ENCODE measurements at places on chromosomes 5 and 9.

- no peak for ATAC-seq
Measured at GRCh38 chr9:130039528-130040147, 3.4 kb downstream of the FNBP1 start.

DNA sequence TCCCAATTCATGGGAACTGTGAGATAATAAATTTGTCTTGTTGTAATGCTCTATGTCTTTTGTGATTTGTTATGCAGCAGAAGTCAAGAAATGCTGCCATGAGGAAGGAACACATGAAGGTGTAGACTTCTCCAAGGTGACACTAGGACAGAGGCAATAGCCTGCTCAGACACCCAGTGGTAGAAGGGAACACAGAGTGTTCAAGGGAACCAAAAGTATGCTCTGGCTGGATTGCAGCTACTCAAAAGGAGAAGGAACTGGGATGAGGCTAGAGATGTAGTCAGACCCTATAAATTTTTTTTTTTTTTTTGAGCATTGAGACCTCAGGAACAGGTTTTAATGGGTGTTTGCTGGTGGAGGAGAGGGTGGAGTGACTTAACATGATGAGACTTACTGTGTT lies 232.5 kb downstream of the PARP8 start:
- no peak for ATAC-seq

- no peak for ATAC-seq
Measured at GRCh38 chr9:91802391-91802790, 147.6 kb downstream of the ROR2 start.

DNA sequence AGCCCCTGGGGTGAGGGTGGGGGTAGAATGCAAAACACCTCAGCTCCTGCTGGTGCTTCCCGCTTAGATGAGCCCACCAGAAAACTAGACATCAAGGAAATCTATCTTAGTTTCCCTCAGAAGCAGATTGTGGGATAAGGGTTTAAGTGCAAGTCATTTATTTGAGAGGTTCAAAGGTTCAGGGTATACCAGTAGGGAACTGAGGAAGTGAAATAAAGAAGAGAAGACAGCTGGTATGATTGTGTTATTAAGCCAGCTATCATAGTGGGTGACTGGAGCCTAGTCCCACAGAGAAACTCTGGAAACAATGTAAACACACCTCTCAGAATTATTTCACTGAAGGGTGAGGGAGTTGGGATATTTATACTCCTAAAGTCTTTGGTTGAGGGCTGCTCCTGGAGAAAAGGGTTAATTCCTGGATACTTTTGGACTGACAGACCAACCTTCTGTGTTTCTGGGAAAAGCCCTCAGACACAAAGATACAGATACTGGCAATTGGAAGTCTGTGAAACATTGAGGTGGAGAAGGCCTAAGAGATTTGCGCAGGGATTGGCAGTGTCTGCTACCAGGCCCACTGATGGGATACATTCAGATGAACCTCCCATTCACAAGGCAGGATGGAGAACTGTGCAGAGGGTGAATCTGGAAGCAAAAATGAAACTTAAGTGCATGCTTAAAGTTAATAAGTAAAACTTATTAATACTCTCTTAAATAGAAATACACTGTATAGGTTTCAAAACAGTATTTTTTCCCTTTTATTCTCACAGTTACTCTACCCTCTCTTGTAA lies 6.4 kb upstream of the DCTN4 start:
- ATAC-seq, result no peak

- peak; percentile 72 for ATAC-seq
Measured at GRCh38 chr5:173793648-173794548, 94.3 kb upstream of the CPEB4 start.

- ATAC-seq, result no peak
Measured at GRCh38 chr5:88834131-88834462, 48.9 kb downstream of the MEF2C start.

DNA sequence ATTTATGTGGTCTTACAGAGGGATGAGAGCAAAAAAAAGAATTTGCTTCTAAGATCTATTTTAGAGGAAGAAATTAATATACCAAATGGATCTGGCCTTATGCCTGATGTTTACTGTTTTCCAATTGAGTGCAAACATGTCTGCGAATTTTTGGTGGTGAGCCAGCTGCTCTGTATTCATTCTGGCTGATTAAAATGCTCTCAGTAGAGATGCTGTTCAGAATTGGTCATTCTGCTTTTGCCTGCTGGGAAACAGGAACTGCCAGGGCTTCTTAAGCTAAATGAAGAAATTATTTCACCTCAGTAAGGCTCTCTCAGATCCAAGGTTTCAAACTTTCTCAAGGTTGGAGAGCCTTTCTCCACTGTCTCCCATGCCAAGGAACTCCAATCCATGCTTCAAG lies 132.0 kb upstream of the SV2C start:
- ATAC-seq, result no peak

DNA sequence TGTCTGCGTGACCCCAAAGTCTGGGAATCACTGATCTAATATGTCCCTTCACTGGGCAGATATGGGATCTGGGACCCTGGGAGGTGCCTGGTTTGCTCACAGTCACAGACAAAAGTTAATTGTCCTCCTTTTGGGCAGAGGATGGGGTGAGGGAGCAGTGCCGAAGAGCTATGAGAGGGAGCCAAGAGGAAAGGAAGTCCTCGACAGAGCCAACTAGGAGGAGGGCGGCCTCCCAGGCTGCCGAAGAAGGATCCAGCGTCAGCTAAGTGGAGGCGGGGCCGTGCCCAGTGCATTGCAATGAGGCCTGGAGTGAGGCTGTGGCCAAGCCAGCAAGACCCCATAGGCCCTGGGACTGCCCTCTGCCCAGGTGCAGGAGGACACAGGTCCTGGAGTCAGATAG lies 11.4 kb downstream of the AIF1L start:
- no peak for ATAC-seq

DNA sequence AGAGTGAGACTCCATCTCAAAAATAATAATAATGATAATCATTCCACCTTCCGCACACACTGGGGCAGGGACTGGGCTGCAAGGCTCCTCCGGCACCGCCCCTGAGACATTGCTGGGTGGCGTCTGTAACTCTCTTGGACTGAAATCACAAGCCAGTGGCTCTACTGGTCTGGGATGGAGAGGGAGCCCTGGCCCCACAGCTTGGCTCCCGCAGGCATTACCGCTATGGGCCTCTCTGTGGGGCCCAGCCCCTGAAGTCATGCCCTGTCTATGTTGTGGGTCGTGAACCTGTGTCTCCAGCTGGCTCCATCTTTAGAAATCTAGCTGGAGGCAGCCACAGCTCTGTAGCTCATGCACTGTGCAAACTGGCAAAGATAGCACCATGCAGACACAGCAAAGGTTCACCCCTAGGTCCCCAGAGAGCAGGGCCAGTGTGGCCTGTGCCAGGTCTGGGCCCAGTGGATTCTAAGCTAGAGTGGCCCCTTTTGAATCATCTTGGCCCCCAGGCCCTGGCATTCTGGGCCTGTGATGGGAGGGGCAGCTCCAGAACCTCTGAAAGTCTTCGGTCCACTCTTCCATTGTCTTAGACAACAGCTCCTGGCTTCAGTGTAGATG lies 36.1 kb upstream of the COL5A1 start:
- ATAC-seq, result no peak

DNA sequence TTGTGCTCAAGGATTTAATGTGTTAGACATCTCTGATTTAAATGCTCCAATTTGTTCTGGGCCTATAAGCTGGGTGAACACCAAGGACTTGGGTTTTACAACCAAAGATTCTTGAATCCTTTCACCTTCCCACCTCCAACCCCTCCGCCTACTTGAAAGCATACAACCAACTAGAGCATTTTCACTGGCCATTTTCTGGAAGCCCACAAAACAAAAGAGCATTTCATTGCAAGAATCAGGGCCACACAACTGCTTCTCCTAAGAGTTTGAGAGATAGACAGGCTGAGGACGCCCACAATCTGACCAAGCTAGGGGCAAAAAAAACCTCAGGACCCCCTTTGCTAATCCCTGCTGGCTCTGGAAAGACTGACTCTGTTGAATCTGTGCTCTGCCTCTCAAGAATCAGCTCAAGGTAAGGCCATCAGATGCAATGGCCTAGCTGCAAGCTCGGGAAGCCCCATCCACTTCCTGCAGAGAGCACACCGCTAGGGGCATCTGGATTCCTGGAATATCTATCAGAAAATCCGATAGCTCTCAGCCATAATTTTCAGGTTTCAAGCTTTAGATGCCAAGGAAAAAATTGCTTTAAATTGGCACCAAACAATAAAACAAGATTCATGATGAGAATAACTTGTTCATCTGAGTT lies 57.7 kb downstream of the RETREG1 start:
- no peak for ATAC-seq

GRCh38 chr5:133709209-133709725 lies 96.9 kb upstream of the FSTL4 start:
- no peak for ATAC-seq

- no peak for ATAC-seq
Measured at GRCh38 chr9:86064220-86064619, 35.1 kb downstream of the GOLM1 start.

- no peak for ATAC-seq
Measured at GRCh38 chr9:83196946-83197345, 134.0 kb upstream of the RASEF start.

DNA sequence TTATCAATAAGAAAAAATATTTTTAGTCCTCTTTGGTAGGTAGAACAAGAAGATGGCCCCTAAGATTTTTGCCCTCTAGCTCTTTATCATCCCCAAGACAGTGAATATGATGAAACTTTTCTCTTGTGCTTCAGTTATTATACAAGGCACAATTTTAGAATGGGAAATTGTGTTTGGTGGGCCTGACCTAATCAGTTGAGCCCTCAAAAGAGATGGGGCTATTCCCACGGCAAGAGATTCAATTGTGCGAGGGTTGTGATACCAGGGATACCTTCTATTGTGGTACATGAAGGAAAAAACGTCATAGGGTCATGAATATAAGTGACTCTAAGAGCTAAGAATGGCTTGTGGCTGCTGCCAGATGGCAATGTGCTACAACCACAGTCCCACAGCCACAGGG lies 94.0 kb upstream of the COX7C start:
- ATAC-seq, result no peak

- ATAC-seq, result peak; percentile 76
Measured at GRCh38 chr5:74490814-74491213, 149.7 kb downstream of the ENC1 start.

DNA sequence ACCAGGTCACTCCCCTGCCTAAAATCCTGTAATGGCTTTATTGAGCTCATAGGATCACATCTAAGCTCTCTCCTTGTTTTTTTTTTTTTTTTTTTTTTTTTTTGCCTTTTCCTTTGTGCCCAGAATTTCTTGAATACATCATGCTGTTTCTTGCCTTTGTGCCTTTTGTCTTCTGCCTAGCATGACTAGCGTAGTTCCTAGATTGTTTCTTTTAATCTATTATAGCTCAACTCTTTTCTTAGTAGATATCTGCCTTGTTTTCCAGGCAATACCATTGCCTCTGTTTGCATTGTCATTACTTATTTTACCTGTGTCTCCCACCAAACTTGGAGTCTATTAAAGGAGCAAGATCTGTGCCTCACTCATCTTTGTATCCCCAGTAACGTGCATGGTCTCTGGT lies 106.1 kb upstream of the C9orf72 start:
- ATAC-seq, result no peak

GRCh38 chr5:179906795-179907555 lies 722 bp downstream of the TBC1D9B start:
- peak; percentile 40 for ATAC-seq

DNA sequence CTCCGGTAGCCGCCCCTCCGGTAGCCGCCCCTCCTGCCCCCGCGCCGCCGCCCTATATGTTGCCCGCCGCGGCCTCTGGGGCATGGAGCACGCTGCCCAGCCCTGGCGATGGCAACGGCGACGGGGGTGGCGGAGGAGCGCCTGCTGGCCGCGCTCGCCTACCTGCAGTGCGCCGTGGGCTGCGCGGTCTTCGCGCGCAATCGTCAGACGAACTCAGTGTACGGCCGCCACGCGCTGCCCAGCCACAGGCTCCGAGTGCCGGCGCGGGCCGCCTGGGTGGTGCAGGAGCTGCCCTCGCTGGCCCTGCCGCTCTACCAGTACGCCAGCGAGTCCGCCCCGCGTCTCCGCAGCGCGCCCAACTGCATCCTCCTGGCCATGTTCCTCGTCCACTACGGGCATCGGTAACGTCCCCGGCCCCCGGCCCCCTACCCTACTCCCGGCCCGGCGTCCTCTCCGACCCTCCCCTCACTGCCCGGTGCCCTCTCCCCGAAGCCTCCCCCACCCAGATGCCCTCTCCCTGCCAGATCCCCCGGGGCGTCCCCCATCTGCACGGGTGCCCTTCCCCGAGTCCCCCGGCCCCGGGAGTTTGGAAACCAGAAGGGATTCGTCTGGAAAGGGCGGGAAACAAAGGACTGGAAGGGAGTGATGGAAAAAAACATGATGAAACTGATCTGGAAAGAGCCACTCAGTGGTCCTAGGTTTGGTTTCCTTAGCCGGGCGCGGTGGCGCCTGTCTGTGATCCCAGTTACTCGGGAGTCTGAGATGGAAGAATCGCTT lies 417 bp downstream of the SRD5A1 start:
- no peak for ATAC-seq

GRCh38 chr5:42636946-42637345 lies 119.7 kb upstream of the CCDC152 start:
- ATAC-seq, result no peak

DNA sequence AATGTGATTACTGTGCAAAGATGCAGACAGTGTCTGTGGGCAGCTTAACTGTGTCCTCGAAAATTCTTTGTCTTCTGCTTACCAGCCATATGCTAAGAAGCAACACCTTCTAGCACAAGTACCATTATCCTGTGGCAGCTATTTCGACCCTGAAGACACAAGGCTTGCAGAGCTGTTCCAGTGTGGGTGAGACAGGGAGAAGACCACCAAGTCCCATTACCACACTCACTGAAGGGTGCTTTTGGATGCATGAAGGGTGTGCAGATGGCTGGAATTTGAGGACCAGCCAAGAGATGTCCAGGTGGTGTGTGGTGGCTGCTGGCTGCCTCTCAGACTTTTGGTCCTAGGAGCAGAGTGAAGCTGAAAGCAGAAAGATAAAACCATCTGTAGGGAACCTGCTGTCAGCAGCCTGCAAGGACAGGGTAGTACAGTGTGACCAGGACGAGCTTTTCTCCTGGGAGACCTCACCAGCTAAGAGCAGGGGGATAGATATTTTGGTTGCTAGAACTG lies 161.8 kb downstream of the ICE1 start:
- no peak for ATAC-seq

GRCh38 chr5:124301850-124302249 lies 444.6 kb downstream of the ZNF608 start:
- no peak for ATAC-seq
